RPMI8226 (cell line): ENCODE measurements at places on chromosomes 4 and X.

DNA sequence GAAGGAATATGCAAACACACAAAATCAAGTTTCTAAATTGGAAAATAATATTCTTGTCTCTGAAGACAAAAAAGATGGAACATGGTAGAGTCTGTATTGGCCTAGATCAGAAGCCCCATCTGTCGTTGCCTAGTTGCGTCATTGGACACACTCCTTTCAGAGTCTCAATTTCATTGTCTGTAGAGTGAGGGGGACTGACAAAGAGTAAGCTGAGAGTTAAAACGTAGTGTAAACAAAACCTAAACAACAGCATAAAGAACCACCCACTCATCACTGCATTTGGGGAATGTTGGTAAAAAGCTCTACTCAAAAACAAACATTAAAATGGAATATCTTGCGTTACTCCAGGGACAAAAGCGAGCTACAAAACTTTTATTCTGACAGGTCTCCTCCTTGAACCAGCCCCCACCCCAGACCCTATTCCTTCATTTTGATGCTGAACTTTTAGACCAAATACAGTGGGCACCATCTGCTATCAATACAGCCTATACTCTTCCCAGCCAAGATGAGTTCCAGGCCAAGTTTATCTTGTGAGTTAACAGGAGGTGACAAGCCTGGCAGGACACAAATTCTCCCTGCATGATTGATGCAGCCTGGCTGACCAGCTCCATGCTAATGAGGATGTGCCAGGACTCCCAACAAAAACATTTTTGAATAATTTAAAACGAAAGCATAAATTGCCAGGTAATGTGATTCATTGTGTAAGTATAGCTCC lies 125.2 kb downstream of the COL25A1 start:
- no peak for DNase-seq

GRCh38 chrX:45803383-45803921 lies 602.8 kb upstream of the DIPK2B start:
- no peak for DNase-seq

- no peak for DNase-seq
These were observed 81.9 kb downstream of the VCX2 start for GRCh38 chrX:8089141-8089540.

GRCh38 chr4:87270825-87271224 lies 50.4 kb upstream of the KLHL8 start:
- DNase-seq: no peak

GRCh38 chrX:39875834-39876628 lies 221.7 kb downstream of the BCOR start:
- DNase-seq: no peak

GRCh38 chrX:80984118-80984517 lies 174.4 kb upstream of the BRWD3 start:
- DNase-seq: no peak

GRCh38 chr4:88964450-88964849 lies 92.5 kb downstream of the FAM13A start:
- DNase-seq: no peak

GRCh38 chr4:64368741-64369140 lies 40.5 kb downstream of the TECRL start:
- no peak for DNase-seq

DNA sequence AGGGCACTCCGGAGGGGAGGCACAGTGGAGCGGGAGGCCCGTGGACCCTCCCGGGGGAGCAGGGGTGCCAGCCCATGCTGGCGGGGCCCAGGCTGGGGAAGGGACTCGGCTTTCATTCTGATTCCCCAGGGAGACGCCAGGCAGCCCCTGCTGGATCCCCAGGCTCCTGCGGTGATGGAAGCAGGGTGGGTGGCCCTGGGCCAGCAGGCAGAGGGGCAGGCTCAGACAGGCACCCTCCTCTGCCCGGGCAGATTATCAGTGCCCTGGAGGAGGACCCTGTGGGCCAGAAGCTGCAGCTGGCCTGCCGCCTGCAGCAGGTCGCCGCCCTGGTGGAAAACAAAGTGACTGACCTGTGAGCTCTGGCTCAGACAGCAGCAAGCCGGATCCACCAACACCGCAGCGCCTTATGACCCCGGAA lies 2.1 kb upstream of the SRPK3 start:
- DNase-seq: peak; percentile 34

- no peak for DNase-seq
These were observed 1082.7 kb downstream of the NLGN4X start for GRCh38 chrX:5145957-5146356.

- DNase-seq: no peak
These were observed 35.1 kb downstream of the ATG4A start for GRCh38 chrX:108126661-108127060.

DNA sequence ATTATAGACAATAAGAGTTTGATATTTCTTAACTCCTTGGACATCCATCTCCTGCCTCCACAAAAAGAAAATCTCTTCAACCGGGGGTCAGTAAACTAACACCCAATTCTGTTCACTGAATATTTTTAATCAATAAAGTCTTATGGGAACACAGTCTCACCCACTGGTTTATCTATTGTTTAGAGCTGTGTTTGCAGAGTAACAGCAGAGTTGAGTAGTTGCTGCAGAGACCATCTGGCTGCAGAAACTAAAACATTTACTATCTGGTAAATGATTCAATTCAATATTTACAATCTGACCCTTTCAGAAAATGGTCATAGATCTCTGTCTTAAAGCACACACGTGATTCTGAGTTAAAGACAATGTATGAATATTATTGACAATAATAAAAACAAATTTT lies 94.0 kb downstream of the TMA16 start:
- DNase-seq: no peak

GRCh38 chr4:179196511-179196910 lies 1754.3 kb upstream of the AGA start:
- no peak for DNase-seq

GRCh38 chrX:7346021-7346420 lies 198.1 kb upstream of the PUDP start:
- no peak for DNase-seq

- DNase-seq: peak; percentile 41
These were observed 28.1 kb downstream of the SMIM43 start for GRCh38 chr4:121736735-121737351.

- DNase-seq: no peak
These were observed 85.9 kb downstream of the RNF150 start for GRCh38 chr4:141047228-141047884.

GRCh38 chr4:172202480-172203076 lies 389.4 kb downstream of the GALNTL6 start:
- DNase-seq: peak; percentile 23

DNA sequence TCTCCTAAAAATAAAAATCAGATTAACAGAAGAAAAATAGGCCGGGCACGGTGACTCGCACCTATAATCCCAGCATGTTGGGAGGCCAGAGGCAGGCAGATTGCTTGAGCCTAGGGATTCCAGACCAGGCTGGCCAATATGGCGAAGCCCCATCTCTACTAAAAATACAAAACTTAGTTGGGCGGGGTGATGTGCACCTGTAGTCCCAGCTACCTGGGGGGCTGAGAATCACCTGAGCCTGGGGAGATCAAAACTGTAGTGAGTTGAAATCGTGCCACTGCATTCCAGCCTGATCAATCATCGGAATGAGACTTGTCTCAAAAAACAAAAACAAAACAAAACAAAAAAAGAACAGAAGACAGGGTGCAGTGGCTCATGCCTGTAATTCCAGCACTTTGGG lies 32.8 kb upstream of the NOCT start:
- DNase-seq: no peak

DNA sequence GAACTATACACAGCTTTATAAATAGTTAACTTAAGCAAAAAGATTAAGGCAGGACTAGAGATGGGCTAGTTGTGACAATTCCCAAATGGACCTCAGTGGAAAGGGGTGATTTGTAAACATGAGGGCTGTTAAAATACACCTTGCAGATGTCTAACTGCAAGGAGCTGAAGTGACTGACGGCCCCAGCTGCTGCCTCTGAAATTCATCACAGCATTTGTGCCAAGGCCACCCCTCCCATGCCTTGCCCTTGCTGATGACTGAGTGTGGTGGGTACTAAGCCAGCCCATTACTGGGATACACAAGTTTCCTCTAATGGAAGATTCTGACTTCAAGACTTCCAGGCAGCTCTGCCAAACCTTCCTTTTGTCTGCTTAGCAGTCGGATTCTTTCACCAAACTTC lies 23.7 kb upstream of the EGFL6 start:
- DNase-seq: peak; percentile 3

GRCh38 chr4:82715731-82716617 lies 82.6 kb downstream of the SCD5 start:
- DNase-seq: no peak

DNA sequence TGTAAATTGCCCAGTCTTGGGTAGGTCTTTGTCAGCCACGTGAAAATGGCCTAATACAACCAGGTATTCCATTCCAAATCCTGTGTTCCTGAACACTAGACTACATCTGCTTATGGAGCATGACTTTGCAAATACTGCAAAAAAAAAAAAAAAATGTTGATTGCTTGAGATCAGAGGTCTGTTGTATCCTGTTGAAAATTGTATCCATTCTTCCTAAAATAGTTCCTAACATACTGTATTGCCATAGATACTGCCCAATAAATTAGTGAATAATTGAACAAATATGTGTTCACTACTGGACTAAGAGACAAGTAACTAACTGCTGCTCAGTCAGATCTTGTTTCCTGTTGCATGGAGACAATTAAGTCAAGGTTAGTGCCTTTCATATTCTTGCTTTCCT lies 164.3 kb upstream of the PABPC4L start:
- no peak for DNase-seq

DNA sequence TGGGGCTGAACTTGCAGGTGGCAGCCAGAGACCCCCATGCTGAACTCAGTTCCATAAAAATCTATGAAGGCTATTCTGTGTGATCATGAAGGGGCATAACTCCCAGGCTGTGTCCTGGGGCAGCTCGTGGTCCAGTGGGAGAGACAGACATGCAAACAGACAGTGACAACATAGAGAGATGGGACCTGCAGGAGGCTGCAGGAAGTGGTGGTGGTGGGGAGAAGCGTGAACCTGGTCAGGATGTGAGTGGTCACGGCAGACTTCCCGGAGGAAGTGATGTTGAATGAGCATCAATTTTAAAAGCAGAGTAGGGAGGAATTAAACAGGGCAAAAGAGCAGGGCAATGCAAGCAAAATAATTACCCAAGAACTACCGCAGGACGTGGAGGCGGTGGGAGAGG lies 23.2 kb upstream of the SORCS2 start:
- DNase-seq: no peak

DNA sequence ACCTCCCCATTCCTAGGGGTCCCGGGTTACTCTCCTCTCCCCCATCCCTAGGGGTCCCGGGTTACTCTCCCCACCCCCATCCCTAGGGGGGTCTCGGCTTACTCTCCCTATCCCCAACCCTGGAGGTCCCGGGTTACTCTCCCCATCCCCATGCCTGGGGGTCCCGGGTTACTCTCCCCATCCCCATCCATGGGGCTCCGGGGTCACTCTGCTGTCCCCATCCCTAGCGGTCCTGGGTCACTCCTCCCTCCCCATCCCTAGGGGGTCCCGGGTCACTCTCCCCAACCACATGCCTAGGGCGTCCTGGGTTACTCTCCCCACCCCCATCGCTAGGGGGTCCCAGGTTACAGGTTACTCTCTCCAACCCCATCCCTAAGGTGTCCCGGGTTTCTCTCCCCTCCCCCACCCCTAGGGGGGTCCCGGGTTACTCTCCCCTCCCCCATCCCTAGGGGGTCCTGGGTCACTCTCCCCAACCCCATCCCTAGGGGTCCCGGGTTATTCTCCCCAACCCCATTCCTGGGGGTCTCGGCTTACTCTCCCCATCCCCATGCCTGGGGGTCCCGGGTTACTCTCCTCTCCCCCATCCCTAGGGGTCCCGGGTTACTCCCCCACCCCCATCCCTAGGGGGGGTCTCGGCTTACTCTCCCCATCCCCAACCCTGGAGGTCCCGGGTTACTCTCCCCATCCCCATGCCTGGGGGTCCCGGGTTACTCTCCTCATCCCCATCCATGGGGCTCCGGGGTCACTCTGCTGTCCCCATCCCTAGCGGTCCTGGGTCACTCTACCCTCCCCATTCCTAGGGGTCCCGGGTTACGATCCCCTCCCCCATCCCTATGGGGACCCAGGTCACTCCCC lies 821 bp downstream of the ASMTL start:
- DNase-seq: no peak

GRCh38 chrX:68651110-68651509 lies 3.6 kb downstream of the STARD8 start:
- no peak for DNase-seq

GRCh38 chr4:160537681-160538080 lies 1434.8 kb downstream of the RAPGEF2 start:
- no peak for DNase-seq

- DNase-seq: no peak
These were observed 34.4 kb upstream of the ZFP42 start for GRCh38 chr4:187961171-187961570.

DNA sequence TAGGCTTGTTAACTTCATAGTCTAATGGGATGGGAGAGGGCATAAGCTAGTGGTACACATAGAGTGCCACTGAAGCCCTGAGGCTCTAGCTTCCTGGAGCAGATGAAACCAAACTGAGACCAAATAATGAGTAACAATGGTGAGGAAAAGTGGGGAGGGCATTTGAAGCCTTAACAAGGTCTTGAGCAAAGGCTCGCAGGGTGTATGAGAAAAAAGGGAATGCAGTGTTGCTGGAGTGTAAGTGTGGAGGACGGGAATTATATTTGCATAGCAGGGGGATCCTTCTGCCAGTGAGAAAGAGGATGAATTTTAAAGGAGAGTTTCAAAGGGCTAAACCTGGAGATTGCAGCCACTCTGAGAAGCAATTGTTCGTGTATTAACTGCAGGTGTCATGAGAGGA lies 263.1 kb downstream of the ANK2 start:
- DNase-seq: no peak

DNA sequence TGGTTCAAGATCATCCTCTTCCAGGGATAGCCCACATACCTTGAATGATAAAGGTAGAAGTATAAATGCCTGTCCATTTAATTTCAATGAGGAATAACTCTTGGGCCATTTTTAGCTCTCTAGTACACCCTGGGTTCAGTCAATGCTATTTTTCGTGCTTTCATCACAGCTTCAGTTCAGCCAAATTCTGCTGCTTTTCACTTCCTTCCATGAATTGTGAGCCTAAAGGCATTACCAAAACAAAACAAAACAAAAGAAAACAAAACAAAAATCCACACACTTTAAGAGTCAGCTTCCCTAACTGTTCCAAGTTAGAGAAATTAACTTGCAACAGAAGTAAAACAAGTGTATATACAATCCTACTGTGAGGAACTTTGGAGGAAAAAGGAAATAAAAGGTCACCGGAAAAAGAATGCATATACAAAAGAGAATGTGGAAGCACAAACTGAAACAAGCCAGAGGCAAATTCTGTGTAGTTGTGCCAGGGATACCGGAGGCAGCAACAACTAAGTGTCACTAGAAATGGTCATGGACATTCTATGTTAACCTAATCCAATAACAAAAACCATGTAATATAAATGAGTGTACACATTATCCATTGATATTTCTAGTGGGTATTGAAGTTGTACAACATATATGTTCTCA lies 423.1 kb downstream of the KCTD8 start:
- DNase-seq: no peak

GRCh38 chr4:4284827-4285618 lies 4.9 kb downstream of the LYAR start:
- no peak for DNase-seq

- DNase-seq: no peak
These were observed 67.4 kb downstream of the CNGA2 start for GRCh38 chrX:151801980-151802379.

GRCh38 chr4:7430965-7431695 lies 3.6 kb downstream of the PSAPL1 start:
- no peak for DNase-seq
